Activated CD4-positive, alpha-beta T cell treated with anti-CD3 and anti-CD28 coated beads for 1 hour (primary cell): ENCODE measurements at places on chromosomes 1 and 21.

GRCh38 chr1:23816906-23817305, 8.3 kb downstream of the HMGCL start:
- no peak for DNase-seq

GRCh38 chr1:18440385-18441226, 40.1 kb upstream of the KLHDC7A start:
- DNase-seq: no peak

DNA sequence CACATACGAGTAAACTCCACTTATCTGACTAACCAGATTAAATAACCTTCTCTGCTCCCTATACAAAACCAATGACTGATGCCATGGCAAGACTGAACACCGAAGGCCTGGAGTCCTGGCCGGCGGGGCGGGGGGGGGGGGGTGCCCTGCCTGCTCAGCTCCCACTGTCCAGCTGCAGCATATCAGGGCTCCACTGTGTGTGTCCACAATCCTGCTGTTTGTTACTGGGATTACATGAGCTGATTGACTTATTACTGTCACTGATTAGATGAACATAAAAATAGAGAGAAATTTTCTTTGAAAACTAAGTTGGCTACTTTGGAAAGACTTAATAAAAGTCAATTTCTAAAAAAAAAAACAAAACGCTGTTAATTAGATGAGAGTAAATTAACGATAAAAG, 24.9 kb downstream of the TMEM63A start:
- DNase-seq: no peak

DNA sequence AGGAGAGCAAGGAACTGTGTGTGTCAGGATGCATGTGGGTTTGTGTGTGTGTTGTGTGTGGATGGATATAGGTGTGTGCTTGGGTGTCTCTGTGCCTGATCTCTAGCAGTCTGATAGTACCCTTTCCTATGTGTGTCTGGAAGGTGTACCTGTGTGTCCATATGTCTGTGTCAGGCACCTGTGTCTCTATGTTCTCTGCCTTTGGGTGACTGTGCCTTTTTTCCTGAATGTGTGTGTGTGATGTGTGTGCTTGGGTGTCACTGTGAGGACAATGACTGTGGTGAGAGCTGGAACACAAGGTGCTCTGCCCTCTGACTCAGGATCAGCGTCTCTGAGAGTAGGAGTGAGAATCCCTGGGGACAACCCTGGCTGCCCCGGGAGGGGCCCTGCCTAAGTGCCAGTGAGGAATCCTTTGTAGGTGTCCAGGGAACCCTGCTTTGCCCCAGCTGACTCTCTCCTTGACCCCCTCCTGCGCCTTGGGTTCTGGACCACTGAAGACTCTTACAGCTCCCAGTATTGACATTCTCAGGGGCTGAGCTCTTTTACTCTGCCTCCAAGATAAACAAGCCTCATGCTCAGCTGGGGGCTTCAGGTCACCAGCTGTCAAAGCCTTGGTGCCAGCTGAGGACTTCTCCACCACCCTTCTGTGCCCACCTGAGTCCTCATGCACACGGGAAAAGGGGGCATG, 735 bp upstream of the EFNA3 start:
- DNase-seq: no peak

GRCh38 chr1:241600496-241600901, 39.7 kb downstream of the CHML start:
- DNase-seq: no peak

GRCh38 chr1:109050228-109050995, 8.5 kb upstream of the WDR47 start:
- DNase-seq: no peak

- no peak for DNase-seq
Measured at GRCh38 chr1:53084589-53084971, 22.6 kb downstream of the PODN start.

- no peak for DNase-seq
Measured at GRCh38 chr1:26277719-26278118, 2.2 kb upstream of the SH3BGRL3 start.

- no peak for DNase-seq
Measured at GRCh38 chr1:15952317-15953258, 23.3 kb downstream of the ZBTB17 start.

- no peak for DNase-seq
Measured at GRCh38 chr1:159965263-159965662, 11.2 kb upstream of the SLAMF9 start.

GRCh38 chr21:25639551-25640201, 618 bp downstream of the JAM2 start:
- peak; percentile 38 for DNase-seq

- DNase-seq: no peak
Measured at GRCh38 chr1:240349695-240350094, 258.0 kb downstream of the FMN2 start.

DNA sequence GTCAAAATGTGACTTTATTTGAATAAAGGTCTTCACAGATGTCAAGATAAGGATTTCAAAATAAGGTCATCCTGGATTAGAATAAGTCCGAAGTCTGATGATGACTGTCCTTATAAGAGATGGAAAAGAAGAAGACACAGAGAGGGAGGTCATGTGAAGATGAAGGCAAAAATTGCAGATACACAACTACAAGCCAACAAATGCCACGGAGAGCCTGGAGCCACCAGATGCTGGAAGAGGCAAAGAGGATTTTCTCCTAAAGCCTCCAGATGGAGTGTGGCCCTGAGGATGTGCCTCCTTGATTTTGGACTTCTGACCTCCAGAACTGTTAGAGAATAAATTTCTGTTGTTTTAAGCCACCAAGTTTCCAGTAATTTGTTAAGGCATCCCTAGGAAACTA, 31.2 kb downstream of the SLAMF1 start:
- DNase-seq: no peak

DNA sequence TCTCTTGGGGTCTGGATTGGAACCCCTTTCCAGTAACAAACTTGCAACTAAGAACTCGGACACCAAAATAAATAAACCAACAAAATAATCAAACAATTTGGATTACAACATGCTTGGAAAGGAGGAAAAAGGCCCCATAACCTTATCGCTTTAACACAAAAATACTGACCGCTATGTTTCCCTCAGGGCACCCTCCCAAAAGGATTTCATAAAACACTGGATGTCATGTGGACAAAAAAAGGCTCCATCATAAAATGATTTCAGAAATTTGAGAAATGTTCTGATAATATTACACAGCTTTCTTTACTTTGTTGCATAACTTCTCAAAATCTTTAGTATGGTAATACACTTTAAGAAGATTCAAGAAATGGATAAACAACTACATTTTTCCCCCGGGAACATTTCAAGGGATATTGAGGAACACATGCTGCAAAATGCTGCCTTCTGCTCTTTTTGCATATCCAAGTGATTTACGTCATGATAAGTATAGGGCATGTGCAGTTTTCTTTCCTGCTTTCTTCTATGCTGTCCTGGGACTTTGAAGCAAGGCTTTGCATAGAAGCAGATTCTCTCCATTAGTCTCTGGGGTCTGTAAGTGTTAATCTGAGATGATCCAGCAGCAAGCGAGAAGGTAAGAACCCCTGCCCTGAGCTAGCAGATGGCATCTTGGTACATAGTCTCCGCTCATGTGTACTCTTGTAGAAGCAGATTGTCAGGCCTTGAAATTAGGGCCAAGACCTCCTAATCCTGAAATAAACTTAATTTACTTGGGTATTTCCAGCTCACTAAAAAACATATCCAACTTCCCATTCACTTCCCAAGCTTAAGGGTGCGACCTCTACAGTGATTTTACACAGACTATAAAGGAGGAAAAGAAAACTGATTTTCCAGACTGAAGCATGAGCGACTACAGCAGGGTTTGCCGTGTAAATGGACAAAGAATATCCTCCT, 85.5 kb upstream of the KIAA0040 start:
- DNase-seq: no peak

- no peak for DNase-seq
Measured at GRCh38 chr1:184162281-184162680, 110.8 kb downstream of the TSEN15 start.

DNA sequence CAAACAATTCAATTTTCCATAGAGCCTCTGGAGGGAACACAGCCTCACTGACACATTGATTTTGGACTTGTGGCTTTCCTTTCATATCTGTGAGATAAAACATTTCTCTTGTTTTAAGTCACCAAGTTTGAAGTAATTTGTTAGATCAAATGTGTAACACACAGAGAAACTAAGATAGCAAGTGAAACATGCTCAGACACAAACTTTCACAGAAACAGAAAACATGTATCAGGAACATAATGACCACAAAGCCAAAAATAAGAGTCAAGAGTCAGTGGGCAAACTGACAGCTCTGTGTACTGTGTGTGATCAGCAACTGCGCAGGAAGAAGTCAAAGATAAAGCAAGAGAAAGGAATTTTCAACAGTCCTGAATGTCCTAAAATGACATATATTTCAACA, 1237.5 kb downstream of the AMY1C start:
- DNase-seq: no peak

- DNase-seq: no peak
Measured at GRCh38 chr1:228472655-228473054, 14.5 kb upstream of the RNF187 start.

- DNase-seq: no peak
Measured at GRCh38 chr1:59766227-59766855, 48.4 kb upstream of the HOOK1 start.

DNA sequence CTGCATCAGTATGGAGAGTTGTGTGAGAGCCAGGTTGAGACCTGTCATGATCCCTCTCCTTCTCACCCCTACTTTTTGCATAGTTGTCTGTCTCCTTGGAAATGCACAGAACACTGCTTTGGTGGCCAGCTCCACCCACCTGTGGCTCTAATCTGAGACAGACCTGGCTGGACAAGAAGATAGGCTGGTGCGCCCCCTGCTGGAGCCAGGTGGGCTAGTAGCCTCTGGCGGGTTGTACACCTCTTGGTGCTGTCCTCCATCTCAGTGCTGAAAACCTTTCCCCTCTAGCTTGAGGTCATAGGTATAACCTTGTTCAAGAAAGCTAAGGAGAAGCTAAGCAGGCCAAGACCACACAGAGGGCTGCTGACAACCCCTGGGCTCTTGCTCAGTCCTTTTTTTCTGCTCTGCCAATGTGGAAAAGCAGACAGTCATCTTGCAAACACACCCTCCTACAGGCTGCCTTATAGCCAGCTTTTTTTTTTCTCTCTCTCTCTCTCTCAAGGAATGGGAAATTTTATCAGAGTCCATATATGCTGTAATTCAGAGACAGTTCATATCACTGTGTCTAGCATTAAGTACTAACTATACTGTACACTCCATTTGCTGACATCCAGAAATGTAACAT, 58.8 kb upstream of the SPATA6 start:
- DNase-seq: no peak

GRCh38 chr1:58849551-58849950, 65.7 kb upstream of the JUN start:
- no peak for DNase-seq

GRCh38 chr1:234769986-234770795, 160.2 kb upstream of the IRF2BP2 start:
- DNase-seq: no peak

- no peak for DNase-seq
Measured at GRCh38 chr1:55833529-55834091, 618.4 kb upstream of the USP24 start.

DNA sequence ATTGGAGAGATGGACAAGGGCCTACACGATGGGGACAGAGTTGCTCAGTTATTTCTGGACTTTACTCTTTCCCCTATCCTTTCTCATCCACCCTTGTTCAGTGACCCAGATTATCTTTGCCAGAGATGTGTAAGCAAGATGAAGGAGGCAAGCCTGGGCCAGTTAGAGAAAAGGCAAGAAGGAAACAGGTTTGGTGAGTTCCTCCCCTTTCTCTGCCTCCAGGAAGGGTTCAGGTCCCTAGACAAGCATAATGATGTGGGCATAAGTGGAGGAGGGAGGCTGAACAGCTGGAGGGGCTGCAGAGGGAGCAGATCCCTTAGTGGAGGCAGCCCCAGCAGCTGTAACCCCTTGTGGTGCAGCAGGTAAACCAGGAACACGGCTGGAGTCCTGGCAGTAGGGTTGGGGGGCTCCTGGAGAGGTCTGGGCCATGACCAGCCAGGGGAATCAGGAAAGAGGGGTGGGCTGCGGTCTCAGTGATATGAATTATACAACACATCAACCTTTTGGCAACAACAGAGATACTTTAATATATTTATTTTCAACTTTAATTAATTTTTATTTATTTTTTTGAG, 9.2 kb upstream of the CDC42 start:
- DNase-seq: no peak

DNA sequence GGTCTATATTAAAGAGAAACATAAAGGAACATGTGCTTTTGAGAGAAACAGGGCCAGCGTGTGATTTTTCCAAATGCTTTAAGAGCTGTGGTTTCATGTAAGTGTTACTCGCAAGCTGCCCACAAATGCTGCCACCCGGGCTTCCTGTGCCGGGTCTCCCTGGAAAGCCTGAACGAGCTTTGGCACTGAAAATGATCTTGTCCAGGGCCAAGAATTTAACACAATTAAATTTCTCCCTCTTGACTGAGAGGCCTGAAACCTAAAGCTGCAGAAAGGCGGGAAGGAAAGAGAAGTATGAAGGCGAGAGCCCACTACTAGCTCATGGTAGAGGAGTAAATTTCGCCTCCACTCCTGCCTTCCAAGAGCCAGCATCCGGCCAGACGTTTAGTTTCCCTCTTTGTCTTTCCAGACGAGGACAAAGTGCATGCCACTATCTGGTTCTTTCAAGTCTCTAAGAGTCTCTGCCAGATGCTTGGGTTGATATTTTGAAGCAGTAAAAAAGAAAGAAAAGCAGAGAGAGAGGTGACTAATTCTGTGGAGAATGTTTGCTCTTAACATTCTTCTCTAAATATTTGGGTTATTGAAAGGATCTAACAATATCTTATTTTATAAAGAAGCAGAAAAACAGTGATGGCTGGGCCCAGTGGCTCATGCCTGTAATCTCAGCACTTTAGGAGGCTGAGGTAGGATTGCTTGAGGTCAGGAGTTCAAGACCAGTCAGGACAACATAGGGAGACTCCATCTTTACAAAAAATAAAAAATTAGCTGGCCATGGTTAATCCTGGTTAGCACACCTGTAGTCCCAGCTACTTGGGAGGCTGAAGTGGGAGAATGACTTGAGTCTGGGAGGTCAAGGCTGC, 100.0 kb upstream of the HNRNPU start:
- DNase-seq: no peak

GRCh38 chr1:115594600-115594999, 47.2 kb upstream of the VANGL1 start:
- no peak for DNase-seq

DNA sequence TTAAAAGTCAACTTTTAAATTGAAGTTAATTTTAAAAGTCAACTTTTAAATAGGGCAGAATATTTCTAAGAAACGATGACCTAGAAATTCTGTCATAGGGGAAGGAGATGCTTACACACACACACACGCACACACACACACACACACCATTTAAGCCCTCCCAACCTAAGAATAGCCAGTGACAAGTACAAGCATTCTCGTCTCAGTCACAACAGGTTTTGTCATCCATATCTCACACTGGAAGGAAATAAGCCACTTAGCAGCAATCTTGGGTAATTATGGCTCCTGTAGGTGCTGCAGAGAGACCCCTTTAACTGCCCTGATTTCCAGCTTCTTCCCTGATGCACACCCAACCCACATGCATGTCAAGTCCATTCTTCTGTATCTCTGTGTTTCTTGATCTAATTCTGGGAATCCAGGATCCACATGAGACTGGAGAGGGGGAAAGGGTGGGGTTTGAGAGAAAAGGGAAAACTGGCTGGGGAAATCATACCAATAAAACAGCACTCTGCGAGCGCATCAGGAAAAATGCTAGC, 338.1 kb downstream of the PAPPA2 start:
- DNase-seq: no peak
